ENCODE measurements at places on chromosomes 13 and 19.

DNA sequence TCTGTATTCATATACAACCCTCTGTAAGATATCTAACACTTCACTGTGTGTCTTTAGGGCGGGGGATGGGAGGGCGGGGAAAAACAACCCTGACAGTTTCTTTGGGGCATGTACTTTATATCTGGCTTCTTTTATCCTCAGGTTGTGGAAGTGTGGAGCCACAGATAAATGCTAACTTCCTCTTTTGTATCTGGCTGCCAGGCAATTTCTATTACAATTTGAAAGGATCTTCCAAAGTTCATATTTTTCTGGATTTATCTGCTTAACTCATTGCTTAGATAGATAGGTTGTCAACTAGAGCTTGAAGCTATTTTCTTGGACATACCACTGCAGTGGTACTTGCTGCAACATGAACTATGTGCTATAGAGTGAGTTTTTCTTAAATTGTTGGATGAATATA lies 393.0 kb downstream of the LMO7 start:
- H3K36me3 ChIP-seq, result no peaks in the 10 kb centered on the region
- no peak overlapping the region for H3K27ac ChIP-seq
- H3K4me3 ChIP-seq, result no peak overlapping the region
- peaks cover 2% of the 10 kb centered on the region for H3K4me1 ChIP-seq
- H3K27me3 ChIP-seq, result no peaks in the 10 kb centered on the region
- DNase-seq, result no peak

DNA sequence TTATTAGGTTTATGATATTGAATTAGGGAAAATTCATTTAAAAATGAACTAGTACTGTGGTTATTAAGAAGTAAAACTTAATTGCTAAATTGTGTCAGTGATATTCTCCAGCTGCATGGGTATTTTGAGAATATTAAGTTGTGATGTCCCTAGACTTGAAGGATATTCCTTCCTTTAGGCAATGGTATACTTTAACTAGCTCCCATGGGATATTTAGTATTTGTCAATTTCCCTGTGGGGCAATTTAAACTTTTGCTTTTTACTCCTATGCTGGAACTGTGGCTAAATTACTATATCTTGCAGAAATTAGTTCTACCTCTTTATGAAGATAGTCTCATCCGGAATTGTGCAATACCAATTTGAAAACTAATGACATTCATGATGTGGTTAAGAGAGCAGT lies 151.6 kb upstream of the CSNK1A1L start:
- no peak overlapping the region for H3K4me3 ChIP-seq
- H3K27ac ChIP-seq, result no peak overlapping the region
- H3K4me1 ChIP-seq, result no peaks in the 10 kb centered on the region
- no peaks in the 10 kb centered on the region for H3K27me3 ChIP-seq
- DNase-seq, result no peak
- no peaks in the 10 kb centered on the region for H3K36me3 ChIP-seq

- H3K4me1 ChIP-seq, result no peaks in the 10 kb centered on the region
- H3K4me3 ChIP-seq, result no peak overlapping the region
- H3K27me3 ChIP-seq, result peaks cover 3% of the 10 kb centered on the region
- DNase-seq, result no peak
- no peak overlapping the region for H3K27ac ChIP-seq
Measured at GRCh38 chr13:22496803-22497508, 683.8 kb upstream of the SGCG start.

- H3K4me1 ChIP-seq, result peaks cover 8% of the 10 kb centered on the region
- DNase-seq, result peak; percentile 76
- H3K27me3 ChIP-seq, result no peaks in the 10 kb centered on the region
- peak overlapping the region; percentile 67 for H3K4me3 ChIP-seq
- no peak overlapping the region for H3K27ac ChIP-seq
Measured at GRCh38 chr19:1929021-1929742, 11.8 kb upstream of the CSNK1G2 start.

DNA sequence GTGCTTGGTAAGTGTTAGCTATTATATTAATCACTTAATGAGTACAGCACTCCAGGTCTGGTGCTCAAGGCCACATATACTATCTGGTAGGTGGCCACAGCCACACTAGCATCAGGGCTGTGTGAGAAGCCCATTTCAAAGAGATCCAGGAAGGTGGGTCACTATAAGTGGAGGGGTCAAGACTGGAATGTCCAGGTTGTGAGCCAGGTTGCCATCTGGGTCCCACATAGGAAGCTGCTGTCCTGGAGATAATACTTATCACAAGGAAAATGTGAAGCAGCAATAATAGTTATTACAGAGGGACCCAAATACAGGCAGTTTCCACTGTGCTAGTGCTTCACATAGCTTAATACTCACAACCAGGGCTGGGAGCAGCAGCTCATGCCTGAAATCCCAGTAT lies 13.1 kb downstream of the C19orf47 start:
- no peak for DNase-seq
- no peak overlapping the region for H3K4me3 ChIP-seq
- H3K27me3 ChIP-seq, result no peaks in the 10 kb centered on the region
- peaks cover 3% of the 10 kb centered on the region for H3K36me3 ChIP-seq

DNA sequence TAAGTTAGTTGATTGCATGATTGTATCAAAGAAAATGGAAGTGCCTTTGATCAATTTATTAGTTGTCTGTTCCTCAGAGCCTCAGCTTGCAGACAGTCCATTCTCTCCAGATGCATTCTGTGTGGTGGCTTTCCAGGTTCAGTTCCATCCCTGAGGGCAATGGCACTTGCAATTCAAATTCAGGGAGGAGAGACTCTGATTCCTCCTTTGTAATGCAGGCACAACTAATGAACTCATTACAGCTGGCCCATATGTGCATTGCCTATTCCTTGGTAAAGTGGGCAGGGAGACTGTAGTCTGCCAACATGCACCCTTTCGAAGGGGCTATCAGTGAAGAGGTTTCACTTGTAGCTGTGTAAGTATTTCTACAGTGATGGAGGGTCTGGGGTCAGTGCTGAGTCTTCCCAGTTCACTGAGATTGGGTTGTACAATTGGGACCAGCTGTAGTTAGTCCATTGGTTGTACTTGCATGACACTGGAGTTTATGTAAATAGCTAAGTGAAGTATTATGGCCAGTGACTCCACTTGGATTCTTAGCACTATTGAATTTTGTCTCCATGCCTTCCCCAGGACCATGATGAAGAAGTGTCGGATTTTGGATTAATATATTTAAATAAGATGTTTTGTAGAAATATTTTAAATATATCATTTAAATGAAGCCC lies 401.7 kb downstream of the GPC6 start:
- H3K27ac ChIP-seq, result no peak overlapping the region
- no peak overlapping the region for H3K4me3 ChIP-seq
- H3K27me3 ChIP-seq, result no peaks in the 10 kb centered on the region
- no peaks in the 10 kb centered on the region for H3K4me1 ChIP-seq

DNA sequence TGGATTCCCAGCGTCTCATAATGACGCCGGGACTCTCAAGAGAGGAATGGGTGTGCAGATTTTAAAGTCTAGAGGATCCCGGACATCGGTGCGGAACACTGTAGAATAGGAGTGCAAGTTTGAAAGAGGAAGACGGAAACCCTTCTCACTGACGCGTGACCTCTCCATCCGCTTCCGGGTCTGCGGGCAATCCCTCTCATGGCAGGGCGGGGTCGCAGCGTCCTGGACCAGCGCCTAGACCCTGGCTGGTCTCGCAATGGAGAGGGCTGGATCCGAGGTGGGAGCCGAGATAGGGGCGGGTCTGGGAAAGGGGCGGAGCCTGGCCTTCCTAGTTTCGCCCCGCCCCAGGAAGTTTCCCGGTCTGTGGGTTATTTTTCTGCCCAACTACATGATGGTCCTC lies 4.6 kb upstream of the ZNF845 start:
- H3K27ac ChIP-seq, result no peak overlapping the region

GRCh38 chr13:27139565-27139964 lies 32.0 kb downstream of the USP12 start:
- H3K4me3 ChIP-seq, result no peak overlapping the region
- H3K36me3 ChIP-seq, result peaks cover 13% of the 10 kb centered on the region
- H3K27me3 ChIP-seq, result no peaks in the 10 kb centered on the region
- H3K27ac ChIP-seq, result no peak overlapping the region
- no peak for DNase-seq

- no peak overlapping the region for H3K4me3 ChIP-seq
- no peak for DNase-seq
- H3K27me3 ChIP-seq, result no peaks in the 10 kb centered on the region
- no peaks in the 10 kb centered on the region for H3K36me3 ChIP-seq
Measured at GRCh38 chr13:90246687-90247345, 1100.7 kb upstream of the MIR17HG start.

DNA sequence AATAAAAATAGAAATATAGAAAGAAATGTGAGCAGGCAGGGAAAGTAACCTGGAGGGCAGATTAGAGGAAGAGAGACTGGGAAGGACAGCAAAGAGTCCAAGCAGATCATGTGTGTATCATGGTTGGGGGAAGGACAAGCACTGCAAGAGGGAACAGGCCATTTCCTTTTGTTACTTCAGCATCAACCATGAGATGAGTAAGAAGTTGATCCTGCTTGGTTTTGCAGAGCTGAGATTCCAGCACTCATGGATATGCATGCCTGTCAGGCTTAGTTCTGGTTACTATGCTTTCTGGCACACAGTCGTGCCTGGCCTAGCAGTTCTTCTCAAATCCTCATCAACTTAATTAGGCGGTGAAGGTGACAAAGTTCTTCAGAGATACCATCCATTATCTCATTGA lies 18.1 kb downstream of the NALCN start:
- no peak overlapping the region for H3K4me3 ChIP-seq
- no peaks in the 10 kb centered on the region for H3K36me3 ChIP-seq
- peaks cover 22% of the 10 kb centered on the region for H3K4me1 ChIP-seq
- H3K27me3 ChIP-seq, result no peaks in the 10 kb centered on the region

DNA sequence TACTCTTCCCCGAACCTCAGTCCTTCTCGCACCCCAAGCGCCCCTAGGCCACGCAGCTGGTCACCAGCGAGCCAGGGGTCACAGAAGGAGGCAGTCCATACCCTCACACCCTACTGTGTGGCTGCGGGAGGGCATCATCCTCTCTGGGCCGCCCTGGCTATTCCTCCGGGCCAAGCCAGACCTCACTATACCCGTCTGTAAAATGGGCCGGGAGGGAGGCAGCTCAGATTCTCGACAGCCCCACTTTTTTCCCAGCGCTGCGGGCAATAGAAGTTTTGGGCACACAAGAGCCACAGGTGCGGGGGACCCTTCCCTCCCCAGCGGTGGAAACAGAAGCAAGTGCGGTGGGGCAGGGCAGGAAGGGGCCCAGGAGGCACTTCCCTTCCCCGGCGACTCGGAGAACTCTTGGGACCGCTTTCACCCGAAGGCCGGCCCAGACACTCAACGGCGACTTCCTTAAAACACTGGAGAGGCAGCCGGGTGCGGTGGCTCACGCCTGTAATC lies 5.6 kb upstream of the ARRDC2 start:
- H3K27ac ChIP-seq, result no peak overlapping the region
- peaks cover 24% of the 10 kb centered on the region for H3K4me1 ChIP-seq
- DNase-seq, result no peak
- peak overlapping the region; percentile 98 for H3K4me3 ChIP-seq
- H3K36me3 ChIP-seq, result no peaks in the 10 kb centered on the region

DNA sequence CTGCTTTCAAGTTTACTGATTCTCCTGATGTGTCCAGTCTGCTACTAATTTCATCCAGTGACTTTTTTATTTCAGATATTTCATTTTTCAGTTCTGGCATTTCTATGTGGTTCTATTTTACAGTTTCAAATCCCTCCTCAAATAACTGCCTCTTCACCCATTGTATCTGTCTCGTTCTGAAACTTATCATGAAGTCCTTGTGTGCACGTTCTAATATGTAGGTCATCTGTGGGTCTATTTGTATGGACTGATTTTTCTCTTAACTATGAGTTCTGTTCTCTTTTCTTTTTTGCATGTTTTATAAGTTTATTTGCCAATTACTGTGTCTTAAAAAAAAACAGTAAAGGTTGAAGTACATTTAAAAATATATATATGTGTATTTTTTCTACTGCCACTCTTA lies 43.3 kb downstream of the KCNC3 start:
- no peak overlapping the region for H3K4me3 ChIP-seq
- H3K36me3 ChIP-seq, result peaks cover 33% of the 10 kb centered on the region
- H3K27me3 ChIP-seq, result no peaks in the 10 kb centered on the region
- DNase-seq, result no peak

DNA sequence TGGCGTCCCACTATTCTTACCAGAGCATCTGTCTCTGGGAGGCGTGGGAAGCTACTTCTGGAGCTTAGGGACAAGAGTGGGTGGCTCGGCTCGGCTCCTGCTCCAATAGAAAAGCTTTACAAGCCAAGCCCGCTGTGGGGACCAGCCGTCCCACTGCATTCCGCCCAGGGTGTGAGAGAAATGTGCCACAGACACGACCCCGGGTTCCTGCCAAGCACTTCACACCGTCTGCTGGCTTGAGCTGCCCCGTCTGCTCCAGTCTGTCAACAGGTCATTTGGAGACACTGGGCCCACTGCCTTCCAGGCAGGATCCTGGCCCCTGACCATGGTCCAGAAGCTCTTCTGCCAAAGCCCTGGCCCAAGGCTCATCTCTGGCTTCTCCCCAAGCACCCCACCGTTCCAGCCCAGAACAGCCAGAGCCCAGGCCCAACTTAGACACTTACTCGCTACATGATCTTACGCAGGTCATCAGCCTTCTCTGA lies 6.5 kb upstream of the FKRP start:
- H3K4me3 ChIP-seq, result no peak overlapping the region
- H3K4me1 ChIP-seq, result peaks cover 8% of the 10 kb centered on the region
- H3K27me3 ChIP-seq, result no peaks in the 10 kb centered on the region
- H3K27ac ChIP-seq, result no peak overlapping the region
- no peak for DNase-seq
